ENCODE measurements at places on chromosomes 11 and 22.

GRCh38 chr11:62665599-62666258, 617 bp downstream of the CSKMT start:
- no peak for DNase-seq

GRCh38 chr11:103993507-103993906, 42.9 kb upstream of the DDI1 start:
- DNase-seq: no peak

- no peak for DNase-seq
These were observed 19.6 kb upstream of the MOGAT2 start for GRCh38 chr11:75697906-75698581.

GRCh38 chr11:122383186-122383585, 267.2 kb upstream of the BLID start:
- no peak for DNase-seq

- DNase-seq: no peak
These were observed 25.5 kb upstream of the GNB1L start for GRCh38 chr22:19879992-19880785.

GRCh38 chr22:30210235-30210909, 36.2 kb downstream of the LIF start:
- DNase-seq: no peak

DNA sequence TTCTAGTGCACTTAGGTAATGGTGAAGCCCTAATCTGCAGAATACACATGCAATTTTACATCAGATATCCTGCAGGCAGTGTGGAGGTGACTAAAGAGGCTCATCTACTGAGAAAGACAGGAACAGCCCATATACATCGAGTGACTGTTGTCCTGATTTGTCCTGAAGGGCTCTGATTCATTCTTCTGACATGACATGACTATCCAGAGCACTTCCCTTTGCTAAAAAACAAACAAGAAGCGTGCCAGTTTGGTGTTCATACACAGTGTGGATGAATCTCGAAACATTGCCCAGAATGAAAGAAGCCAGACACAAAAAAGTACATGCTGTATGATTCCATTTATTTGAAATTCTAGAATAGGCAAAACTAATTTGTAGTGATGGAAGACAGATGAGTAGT, 48.0 kb upstream of the AMPD3 start:
- DNase-seq: peak; percentile 45

DNA sequence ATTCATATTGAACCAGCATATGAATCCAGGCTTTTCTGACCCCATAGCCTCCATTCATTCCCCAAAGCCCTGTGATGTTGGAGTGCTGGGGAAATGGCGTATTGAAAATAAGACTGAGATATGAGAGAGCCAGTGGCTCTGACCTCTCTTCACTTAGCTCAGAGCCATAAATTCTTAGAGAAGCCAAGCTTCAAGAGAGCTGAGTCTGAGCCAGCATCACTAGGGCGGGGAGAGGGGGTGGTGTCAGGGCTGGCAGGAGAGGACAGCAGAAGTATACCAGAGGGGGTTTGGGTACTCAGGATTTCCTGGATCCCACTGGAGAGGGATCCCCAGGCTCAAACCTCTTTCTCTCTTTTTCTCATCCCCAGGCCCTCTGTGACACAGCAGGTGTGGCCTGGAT, 16.7 kb upstream of the MOGAT2 start:
- DNase-seq: no peak

- no peak for DNase-seq
These were observed 13.8 kb downstream of the ADA2 start for GRCh38 chr22:17205432-17205831.

DNA sequence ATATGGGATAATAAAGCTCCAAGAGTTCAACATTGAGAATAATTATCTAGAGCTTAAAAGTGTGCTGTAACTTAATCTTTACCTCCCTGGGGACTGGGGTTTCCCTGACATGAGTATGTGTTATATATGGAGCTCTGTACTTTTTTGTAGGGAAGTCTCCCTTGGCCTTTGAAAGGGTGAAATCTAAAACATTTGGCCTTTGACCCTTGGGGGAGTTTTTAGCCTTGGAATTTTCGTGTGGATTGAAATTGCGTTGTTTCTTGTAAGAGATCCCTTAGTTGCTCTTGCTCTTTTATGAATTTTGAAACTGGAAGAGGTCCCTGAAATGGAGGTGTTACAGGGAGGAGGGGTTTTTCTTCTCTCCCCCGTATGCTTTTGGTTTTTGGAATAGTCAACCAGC, 450.0 kb downstream of the NELL1 start:
- no peak for DNase-seq

All from HS-27A (cell line).